ENCODE measurements at places on chromosomes 2 and 18. TPM values are rescaled to one million over a fixed set of nuclear protein-coding genes. Genes with fewer than 3 reads are reported as not detected.

Gene SLC39A10
- 88.0 TPM for polyA plus RNA-seq

DNA sequence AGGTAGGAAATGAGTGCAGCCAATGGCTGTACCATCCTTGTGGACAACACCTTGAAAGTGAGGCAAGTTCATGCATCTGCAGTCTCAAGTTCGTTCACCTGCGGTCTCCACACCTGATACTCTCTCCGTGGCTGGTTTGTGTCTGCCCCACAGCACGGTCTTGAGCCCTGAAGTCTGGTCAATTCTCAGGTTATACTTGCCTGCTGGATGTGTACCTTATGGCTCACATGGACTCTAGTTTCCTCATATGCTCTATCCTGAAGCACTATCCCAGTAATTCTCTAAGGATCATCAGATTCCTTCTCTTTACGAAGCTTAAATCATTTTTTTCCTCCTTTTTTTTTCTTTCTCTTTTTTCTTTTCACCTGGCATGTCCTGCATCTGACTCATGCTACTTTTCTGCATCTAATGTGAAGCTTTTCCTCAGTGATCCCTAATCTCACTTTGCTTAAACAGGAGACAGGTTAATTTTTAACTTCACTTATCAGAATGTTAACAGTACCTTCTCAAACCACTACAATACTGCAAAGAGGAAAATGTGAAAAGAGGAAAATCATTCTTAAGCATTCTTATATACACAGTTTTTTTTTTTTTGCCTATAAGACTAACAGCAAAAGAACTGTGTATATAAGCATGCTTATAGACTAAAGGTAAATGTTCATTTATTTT, 511.2 kb downstream of the SOX11 start:
- DNase-seq = no peak

GRCh38 chr2:66237803-66238379, 197.0 kb upstream of the MEIS1 start:
- DNase-seq = no peak

DNA sequence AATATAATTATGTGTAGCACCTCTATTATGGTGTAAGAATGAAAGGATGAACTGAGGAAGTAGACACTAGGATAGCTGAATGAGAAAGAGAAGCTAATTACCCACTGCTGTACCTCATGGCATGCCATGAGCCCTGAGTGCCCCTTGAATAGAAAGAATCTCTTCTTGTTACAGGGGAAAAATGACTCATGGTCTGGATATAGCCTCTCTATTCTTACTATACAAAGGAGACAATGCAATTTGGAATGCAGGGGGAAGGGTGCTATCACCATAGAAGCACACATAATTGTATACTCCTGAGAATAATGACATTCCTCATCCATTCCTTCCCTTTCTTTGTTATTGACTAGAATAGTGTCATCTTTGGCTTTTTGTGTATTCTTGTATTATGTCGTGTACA, 385.2 kb downstream of the CDH7 start:
- no peak for DNase-seq

- no peak for DNase-seq
Observed at GRCh38 chr18:67553437-67553836, 36.9 kb upstream of the DSEL start.

- no peak for DNase-seq
Observed at GRCh38 chr2:144550084-144550483, 30.2 kb upstream of the ZEB2 start.

Data from renal pelvis (tissue), 12 donors.